Progenitor cell of endocrine pancreas (in vitro differentiated cells): ENCODE measurements at places on chromosomes 11 and 22.
A peak's percentile ranks its signal among the peaks of the same experiment; 100 is the strongest.

DNA sequence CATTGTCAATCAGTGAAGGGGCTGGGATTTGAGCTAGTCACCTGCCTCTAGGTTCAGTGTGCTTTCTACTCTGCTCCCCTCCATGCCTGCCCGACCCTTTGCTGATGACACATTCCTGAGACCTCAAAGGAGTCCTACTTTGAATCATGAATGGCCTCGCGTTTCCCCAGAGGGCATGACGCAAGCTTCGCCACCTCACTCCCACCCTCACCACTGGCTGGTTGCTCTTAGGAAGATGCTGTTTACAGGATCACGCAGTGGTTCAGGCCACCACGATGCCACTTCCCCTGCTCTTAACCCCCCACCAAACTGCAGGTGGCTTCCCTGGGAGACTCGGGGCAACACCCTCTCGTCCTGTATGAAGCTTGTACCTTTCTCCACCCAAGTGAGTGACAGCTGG, 62.9 kb upstream of the B3GAT1 start:
- DNase-seq: no peak

DNA sequence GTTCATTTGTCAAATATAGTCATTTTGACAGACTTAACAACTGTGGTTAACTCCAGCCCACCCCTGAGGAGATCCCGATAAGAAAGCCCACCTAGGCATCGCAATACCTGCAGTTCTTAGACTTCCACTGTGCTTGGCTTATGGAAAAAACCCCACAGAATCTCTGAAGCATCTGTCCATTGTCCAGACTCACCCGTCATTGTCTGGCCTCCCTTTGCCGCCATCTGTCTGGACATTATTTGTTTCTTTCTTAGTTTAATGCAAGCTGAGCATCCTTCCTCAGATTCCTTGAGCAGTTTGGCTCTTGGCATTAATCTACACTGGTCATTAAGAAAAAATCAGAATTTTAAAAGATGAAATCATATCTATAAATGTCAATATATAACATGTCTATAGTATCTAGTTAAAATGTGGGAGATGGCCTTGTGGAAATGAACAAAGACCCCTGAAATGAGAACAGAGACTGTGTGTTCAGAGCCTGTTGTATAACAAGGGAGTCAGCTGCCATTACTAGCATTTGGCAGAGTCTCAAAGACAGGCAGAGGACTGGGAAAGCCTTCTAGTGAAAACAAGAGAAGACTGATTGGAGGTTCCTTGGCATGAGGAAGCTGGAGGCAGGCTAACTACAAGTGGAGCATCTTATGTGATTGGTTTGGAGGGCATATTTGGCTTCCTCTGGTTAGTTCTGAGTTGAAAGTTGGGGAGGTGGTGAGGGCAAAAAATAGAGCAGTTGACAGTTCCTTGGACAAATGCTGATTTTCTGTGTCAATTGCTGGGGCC, 80.4 kb downstream of the SPON1 start:
- DNase-seq: no peak

- peak; percentile 37 for DNase-seq
Observed at GRCh38 chr11:77171885-77172665, 44.0 kb downstream of the MYO7A start.

GRCh38 chr22:45686004-45686403, 14.4 kb downstream of the ATXN10 start:
- DNase-seq: no peak

DNA sequence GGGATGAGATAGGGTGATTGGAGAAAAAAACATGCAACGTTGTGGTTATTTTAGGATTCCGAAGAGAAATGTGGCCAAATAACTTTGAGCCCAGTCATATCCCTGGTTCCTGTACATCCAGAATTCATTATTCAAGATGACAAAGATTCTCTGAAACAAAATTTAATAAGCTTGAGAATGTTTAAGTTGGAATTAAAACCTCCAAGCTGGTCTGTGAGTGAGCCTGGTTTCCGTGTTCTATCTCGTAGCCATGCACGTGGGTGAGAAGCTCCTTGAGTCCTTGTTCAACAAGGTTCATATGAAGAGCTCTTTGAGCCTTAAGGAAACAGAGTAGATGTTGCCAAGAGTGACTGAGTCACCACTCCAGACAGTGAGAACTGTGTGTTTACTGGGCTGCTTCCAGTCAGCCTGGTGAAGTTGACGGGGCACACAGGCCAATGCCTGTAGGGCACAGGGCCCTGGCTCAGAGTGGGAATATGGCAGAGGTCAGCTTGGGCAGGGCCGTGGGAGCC, 206.5 kb downstream of the NAV2 start:
- DNase-seq: no peak

GRCh38 chr22:22030493-22031182, 48.1 kb upstream of the TOP3B start:
- DNase-seq: no peak

DNA sequence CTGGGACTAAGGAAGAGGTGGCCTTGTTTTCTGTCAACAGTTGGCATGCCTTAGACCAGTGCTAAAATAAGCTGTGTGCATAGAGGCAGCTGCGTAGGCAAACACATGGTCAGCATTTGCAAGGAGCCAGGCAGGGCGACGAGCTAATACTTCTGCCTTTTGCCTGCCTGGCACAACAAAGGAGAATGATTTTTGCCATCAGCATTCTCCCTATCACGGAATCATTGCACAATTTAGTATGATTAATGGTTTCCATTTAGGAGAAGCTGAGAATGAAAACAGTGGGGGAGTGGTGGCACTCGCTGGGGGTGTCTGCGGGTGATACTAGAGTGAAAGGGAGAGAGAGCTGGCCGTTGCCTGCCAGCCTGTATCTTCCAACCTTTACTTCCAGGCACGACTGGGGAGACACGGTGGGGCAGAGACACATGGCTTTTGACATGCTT, 336.0 kb downstream of the CADM1 start:
- no peak for DNase-seq

DNA sequence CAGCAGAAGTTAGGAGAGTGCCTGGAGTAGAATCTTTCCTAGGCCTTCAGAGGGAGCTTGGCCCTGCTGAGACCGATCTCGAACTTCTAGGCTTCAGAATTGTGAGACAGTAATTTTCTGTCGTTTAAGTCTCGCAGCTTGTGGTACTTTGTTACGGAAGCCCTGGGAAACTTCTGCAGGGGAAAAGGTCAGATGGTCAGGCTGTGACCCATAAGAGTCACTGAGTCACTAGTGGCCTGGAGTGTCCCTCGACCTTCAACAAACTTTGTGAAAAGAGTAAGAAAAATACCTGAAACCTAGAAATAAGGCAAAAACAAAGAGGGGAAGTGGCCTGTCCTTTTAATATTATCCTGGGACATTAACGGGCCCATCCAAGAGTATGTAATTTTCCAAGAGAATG, 34.6 kb downstream of the CSNK2A3 start:
- DNase-seq: no peak

- DNase-seq: no peak
Observed at GRCh38 chr11:65918211-65919140, at the start of gene C11orf68. TSS of gene C11orf68 (minus strand) at chr11:65919062. CDS start at chr11:65919031, 31 bp downstream.

DNA sequence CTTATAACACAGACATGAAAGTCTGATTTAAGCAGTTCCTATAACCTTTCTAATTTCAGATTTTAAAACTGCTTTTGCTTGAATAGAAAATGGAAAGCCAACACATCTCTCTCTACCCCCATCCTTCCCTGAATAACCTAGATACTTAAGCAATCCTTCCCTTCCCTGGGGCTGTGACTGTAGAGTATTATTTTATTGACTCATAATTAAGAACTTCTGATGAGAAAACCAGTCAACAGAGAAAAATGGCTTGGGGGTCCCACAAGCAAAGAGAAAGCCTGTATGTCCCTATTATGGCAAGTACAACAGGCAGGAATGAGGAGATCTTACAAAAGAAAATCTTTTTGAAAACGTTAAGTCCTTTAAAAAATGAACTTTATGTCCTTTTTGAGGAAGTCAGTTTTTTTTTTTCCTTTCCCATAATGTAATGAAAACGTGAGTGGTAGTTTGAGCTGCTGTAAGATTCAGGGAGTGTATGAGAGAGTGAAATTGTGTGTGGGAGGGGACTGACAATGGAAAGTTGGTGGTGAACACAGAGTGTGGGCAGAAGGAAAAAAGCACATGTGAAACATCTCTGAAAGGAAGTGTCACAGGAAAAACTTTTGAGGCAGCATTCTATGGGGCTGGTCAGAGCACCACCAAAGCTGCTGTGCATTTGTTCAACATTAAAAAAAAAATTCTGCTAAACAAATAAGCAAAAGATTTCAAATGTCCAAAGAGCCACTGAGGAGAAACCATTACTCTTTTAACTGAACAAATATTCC, 154.6 kb downstream of the MAML2 start:
- DNase-seq: no peak

- DNase-seq: no peak
Observed at GRCh38 chr11:121930004-121930965, 185.7 kb downstream of the BLID start.

DNA sequence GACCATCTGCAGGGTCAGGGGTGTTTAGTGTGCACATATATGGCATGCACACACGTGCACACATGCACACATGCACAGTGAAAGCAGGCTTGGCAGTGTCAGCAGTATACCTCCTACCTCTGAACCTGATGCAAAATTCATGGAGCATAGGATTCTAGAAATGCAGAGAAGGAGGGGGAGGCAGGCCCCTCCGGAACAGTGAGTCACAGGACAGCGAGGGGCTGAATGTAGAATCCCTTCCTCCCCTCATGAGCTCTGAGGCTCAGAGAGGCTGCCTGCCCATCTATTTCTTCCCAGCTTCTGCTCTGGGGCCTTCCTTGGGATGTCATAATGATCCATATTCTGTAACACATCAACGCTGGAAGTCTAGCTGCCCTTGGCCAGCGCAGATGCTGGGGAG, 66.7 kb upstream of the NECTIN1 start:
- no peak for DNase-seq

DNA sequence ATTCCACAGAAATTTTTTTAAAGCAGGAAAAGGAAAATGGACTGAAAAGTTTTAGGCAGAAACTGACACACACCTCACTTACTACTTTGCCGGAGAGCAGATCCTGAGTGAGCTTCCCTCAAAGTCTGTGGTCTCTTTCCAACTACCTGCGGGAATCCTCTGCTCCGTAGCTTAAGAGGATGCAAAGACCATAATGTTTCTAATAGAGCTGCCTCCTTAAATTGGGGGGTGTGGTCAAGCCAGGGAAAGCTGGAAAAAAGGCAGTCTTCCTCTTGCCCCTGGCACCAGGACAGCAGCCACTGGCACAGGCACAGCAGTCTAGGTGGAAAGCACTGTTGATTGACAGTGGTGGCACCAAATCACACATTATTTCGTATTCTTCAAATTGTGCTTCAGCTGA, at the start of gene ETS1:
Gene ETS1 (minus strand): TSS at position 144 of the 400 bp plus-strand sequence. CDS start 14,428 bp downstream, outside the sequence.
- no peak for DNase-seq

GRCh38 chr11:130370845-130371590, 56.3 kb upstream of the ZBTB44 start:
- no peak for DNase-seq

- DNase-seq: no peak
Observed at GRCh38 chr11:93984196-93984567, 37.0 kb upstream of the HEPHL1 start.

DNA sequence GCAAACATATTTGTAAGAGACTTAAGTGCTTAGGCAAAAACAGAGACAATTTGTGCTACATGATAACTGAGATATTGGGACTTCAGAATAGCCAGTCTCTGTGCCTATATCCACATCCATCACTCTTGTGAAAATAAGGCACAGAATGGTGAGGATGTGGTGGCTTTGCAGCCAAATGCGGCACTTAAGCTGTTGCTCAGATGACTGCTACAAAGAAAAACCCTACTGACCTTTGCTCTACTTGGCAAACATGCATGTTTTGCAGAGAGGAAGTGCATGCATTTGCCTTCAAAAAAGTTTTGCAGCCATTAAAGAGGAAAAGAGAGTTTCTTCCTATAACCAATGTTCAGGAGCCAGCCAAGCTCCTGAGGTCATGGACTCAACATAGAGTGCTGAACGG, 675.0 kb upstream of the KIRREL3 start:
- DNase-seq: no peak

DNA sequence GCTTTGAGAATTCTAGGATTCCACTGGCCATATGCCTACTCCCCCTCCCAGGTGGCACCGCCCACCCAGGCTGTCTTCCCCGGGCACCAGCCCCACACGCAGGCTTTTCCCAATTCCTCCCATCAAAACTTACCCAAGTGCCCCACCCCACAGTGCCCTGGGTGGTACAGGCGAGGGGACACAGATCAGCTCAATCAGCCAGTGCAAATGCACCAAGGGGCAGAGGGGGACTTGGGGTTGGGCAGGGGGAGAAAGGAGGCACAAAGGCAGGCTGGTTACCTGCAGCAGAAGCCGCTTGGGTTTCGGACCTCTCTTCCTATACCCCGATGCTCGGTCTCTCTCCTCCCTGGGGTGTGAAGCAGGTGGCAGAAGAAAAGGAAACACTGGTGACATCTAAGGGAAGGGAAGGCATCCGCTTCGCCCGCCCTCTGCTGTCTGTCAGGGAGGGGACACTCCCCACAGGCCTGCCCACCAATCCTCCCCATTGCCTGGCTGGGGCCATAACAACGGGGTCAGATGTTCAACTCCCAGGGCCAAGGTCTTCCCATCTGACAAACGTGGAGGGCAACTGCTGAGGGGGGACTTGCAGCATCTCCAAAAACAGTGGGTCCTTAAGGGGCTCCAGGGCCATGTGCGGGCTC, 14.0 kb downstream of the CBX7 start:
- DNase-seq: no peak

DNA sequence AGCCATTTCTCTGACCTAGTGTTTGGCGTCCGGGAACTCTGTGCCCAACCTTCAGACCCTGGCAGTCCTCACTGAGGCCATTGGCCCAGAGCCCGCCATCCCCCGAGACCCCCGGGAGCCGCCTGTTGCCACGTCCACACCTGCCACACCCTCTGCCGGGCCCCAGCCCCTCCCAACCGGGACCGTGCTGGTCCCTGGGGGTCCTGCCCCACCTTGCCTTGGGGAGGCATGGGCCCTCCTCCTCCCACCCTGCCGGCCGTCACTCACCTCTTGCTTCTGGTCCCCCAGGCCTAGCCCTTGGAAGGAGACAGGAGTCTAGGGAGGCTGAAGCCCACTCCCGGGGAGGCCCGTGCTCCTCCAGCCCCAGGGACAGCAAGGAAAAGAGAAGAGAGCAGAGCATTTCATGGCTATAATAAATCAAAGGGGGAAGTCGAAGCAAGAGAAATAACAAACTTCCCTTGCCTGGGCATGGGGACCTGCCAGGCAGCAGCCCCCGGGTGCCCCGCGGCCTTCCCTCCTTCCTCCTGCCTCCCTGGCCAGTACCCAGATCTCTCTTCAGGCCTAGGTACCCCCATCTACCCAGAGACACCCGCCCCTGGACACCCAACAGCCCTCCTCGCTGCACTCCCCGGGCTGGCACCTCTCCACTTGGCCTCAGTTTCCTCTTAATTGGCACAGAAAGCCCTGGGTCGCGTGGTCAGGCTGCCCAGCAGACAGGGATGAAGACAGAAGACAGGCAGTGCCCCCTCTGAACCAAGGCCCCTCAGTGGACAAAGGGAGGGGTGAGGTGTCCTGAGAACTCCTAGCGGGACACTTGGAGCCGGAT, 13.0 kb upstream of the SLC39A13 start:
- DNase-seq: no peak
